GM23248 (cell line): ENCODE measurements at places on chromosomes 1 and 21. TPM values are rescaled to one million over a fixed set of nuclear protein-coding genes. Genes with fewer than 3 reads are reported as not detected.

Gene PLD5
- 1.5 TPM in 1 of 2 replicates, not detected in the other for total RNA-seq

Gene SLC1A7
- total RNA-seq = 0.13 TPM in 1 of 2 replicates, not detected in the other

- H3K27ac ChIP-seq = no peak overlapping the region
- DNase-seq = no peak
- H3K27me3 ChIP-seq = 0 out of 2 replicates have a peak, but pooled peaks cover 2% of the 10 kb centered on the region
- H3K4me3 ChIP-seq = no peak overlapping the region
- H3K4me1 ChIP-seq = no peaks in the 10 kb centered on the region
- H3K36me3 ChIP-seq = no peaks in the 10 kb centered on the region
These were observed 32.8 kb upstream of the CHRM3 start for GRCh38 chr1:239353536-239353935.

DNA sequence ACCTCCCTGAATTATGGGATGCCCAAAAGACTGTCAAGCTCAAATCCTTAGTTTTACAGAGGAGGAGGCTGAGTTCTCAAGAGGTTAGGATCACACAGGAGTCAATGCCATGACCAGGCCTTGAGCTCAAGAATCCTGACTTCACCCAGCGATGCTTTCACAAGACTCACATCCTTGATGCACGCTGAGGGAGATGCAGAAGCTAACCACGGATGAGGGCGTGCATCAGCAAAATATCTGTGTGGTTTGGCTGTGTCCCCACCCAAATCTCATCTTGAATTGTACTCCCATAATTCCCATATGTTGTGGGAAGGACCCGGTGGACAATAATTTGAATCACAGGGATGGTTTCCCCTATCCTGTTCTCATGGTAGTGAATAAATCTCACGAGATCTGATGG lies 133.2 kb downstream of the KCNJ6 start:
- H3K4me1 ChIP-seq = peaks cover 31% of the 10 kb centered on the region
- H3K27ac ChIP-seq = no peak overlapping the region
- no peak overlapping the region for H3K4me3 ChIP-seq
- no peaks in the 10 kb centered on the region for H3K27me3 ChIP-seq
- H3K36me3 ChIP-seq = no peaks in the 10 kb centered on the region

- no peaks in the 10 kb centered on the region; the same call in 1 of the 2 replicates for H3K27me3 ChIP-seq
- H3K27ac ChIP-seq = no peak overlapping the region
- no peaks in the 10 kb centered on the region for H3K36me3 ChIP-seq
- H3K4me3 ChIP-seq = no peak overlapping the region
- DNase-seq = no peak
These were observed 41.6 kb upstream of the LRRC3 start for GRCh38 chr21:44413566-44414290.

GRCh38 chr1:48931506-48932192 lies 155.0 kb upstream of the BEND5 start:
- DNase-seq = peak; percentile 68
- H3K27ac ChIP-seq = no peak overlapping the region
- H3K36me3 ChIP-seq = no peaks in the 10 kb centered on the region
- no peaks in the 10 kb centered on the region for H3K27me3 ChIP-seq

DNA sequence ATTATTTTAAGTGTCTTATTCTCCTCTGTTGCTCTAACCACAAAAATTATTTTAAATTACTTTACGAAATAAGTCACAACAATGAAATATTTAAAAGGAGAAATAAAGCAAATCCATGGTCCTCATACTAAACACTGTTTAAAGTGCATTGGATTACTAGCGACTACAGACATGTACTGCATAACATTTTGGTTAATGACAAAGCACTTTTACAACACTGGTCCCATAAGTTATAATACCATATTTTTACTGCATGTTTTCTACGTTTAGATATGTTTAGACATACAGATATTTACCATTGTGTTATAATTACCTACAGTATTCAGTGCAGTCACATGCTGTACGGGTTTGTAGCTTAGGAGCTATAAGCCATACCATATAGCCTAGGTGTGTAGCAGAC lies 30.2 kb downstream of the VAMP4 start:
- no peaks in the 10 kb centered on the region for H3K27me3 ChIP-seq
- DNase-seq = no peak
- H3K27ac ChIP-seq = no peak overlapping the region
- no peak overlapping the region for H3K4me3 ChIP-seq
- H3K4me1 ChIP-seq = peaks cover 6% of the 10 kb centered on the region

DNA sequence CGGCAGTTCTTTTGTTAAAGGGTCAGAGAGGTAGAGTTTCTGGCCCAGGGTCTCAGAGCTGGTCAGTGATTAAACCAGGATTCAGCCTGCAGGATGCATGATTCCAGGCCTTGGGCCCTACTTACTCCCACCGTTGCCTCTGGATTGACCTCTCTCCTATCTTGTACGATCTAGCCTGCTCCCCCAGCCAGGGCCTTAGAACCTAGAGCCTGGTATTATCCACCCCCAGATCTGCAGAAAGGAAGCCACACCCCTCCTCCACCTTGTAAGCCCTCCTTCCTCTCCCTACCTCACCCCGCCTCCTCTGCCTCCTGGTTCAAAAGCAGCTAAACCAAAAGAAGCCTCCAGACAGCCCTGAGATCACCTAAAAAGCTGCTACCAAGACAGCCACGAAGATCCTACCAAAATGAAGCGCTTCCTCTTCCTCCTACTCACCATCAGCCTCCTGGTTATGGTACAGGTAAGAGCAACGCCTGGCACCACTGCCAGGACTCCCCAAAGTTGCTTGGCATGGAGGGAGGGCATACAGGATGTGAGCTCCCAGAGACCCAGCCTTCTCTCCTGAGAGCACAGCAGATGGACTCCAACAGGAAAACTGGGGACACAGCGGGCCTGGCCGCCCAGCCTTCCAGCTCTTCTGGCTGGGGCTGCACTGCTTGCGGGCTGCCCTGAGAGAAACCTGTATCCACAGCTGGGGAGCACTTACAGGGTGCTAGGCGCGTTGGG lies at the start of gene CD52:
Gene CD52 (plus strand): TSS at position 347 of the 726 bp plus-strand sequence. CDS start 60 bp downstream, at position 407.
- 0 out of 2 replicates have a peak, but pooled peaks cover 4% of the 10 kb centered on the region for H3K27me3 ChIP-seq
- no peak within 1 kb of the TSS for H3K4me3 ChIP-seq
- no peaks in the 10 kb centered on the region for H3K36me3 ChIP-seq
- H3K27ac ChIP-seq = no peak within 1 kb of the TSS

- H3K27ac ChIP-seq = no peak overlapping the region
- H3K27me3 ChIP-seq = peaks cover 37% of the 10 kb centered on the region
- H3K4me1 ChIP-seq = no peaks in the 10 kb centered on the region
- H3K4me3 ChIP-seq = no peak overlapping the region
- no peak for DNase-seq
These were observed 14.6 kb upstream of the GUCA2B start for GRCh38 chr1:42138586-42138985.

DNA sequence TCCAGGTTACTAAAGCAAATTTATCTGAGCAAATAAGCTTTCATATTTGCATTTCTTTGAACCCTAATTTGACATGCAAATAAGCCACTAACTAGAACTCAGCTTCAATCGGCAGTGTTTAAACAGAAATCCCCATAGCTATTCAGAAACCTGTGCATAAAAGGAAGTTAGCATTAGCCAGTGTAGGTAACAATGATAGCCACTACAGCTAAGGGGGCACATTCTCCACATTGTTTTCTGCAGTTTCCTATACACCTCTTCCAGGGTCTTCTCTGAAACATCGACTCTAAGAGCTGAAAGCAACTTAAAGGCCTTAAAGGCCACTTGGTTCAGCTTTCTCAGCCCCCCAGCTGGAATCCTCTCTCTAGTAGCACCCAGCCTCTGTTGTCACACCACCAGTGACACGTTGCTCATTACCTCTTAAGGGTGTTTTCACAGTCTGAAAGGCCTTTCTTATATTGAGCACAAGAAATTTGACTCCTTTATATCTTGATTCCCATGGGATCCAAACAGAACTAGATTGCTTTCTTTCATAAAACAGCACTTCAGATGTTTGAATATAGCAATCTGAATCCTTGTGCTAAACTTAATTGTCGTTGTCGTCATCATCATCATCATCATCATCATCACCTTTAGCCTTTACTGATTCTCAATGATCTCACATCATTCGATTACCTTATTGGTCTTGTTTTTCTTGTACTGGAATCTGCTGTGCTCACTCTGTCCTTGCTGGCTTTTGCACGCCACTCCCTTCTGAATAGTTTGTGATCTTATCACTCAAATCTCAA lies 93.9 kb upstream of the DAB1 start:
- H3K4me1 ChIP-seq = no peaks in the 10 kb centered on the region
- H3K27me3 ChIP-seq = no peaks in the 10 kb centered on the region
- no peak for DNase-seq
- no peak overlapping the region for H3K4me3 ChIP-seq
- H3K36me3 ChIP-seq = no peaks in the 10 kb centered on the region

- no peaks in the 10 kb centered on the region for H3K27me3 ChIP-seq
- H3K27ac ChIP-seq = peak overlapping the region; percentile 93
- DNase-seq = peak; percentile 34
- peaks cover 9% of the 10 kb centered on the region; the same call in 1 of the 2 replicates for H3K36me3 ChIP-seq
- H3K4me3 ChIP-seq = peak overlapping the region; percentile 81
- peaks cover 35% of the 10 kb centered on the region for H3K4me1 ChIP-seq
These were observed 500 bp upstream of the PEA15 start for GRCh38 chr1:160204526-160205241.

DNA sequence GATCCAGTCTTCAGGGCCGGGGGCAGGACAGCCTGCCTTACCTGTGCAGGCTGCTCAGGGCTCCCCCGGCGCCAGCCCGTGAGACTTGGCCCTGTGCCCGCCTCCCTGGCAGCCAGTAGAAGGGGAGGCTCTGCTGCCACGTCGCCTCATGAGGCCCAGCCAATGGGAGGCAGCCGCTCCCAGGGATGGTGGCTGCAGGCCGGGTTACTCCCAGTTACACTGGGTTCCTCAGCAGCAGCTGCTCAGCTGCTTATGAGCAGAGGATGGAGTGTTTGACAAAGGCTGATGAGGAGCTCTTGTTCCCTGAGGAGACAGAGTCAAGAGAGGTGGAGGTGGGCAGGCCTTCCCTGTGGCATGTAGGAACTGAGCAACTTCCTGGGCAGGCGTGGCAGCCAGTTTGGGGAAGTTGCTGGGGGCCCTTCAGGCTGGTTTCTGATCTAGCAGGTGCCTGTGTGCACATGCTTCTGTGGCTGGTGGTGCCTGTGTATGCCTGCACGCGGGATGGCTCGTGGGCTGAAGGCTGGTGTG lies 5.5 kb downstream of the MFSD2A start:
- no peak overlapping the region for H3K4me3 ChIP-seq
- no peaks in the 10 kb centered on the region for H3K36me3 ChIP-seq
- DNase-seq = no peak

DNA sequence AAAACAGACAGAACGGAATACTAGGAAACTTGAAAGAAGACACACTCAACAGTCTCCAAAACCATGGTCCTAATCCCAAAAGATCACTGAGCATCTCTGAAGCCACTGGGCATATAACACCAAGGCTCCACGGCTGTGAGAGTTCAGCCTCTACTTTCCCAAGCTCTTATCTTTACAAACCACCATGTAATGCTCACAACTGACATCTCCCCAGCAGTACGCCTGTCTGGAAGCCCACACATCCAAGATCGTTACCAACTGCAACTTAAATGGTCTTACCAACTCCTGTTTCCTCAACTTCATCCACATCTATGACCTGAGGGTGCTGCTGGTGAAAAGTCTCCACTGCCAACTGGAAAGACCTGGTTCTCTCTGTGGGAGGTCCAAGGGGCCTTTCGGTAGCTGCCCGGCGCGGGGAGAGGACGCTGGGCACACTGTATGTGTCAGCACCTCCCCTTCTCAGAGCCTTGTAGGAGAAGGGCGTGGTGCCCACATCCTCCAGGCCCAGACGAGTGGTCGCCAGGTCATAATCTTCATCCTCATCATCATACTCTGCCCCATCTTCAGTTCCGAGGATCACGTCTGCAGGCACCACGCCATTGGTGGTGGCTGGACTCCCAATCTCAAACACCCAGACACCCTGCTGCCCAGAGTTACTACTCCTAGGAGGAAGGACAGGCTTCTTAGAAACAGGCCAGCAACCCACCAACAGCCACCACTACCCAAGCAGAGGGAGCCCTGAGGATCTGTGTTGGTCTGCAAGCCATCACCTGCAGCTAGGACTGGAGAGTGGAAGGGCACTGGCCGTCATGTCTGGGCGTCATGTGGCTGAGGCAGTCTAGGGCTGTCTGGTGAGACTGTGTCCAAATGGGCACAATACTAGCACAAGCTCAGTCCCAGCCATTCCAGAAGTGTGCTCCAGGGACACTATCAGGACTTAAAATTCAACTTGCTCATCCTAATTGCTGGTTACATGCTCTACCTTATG lies 23.0 kb downstream of the NID1 start:
- DNase-seq = no peak
- H3K27ac ChIP-seq = no peak overlapping the region
- no peaks in the 10 kb centered on the region for H3K4me1 ChIP-seq
- H3K36me3 ChIP-seq = no peaks in the 10 kb centered on the region

GRCh38 chr1:107549152-107549810 lies 408.4 kb downstream of the NTNG1 start:
- no peak overlapping the region for H3K27ac ChIP-seq
- no peaks in the 10 kb centered on the region for H3K36me3 ChIP-seq
- no peak for DNase-seq
- no peaks in the 10 kb centered on the region for H3K27me3 ChIP-seq

GRCh38 chr1:43554444-43554992 lies 23.8 kb downstream of the PTPRF start:
- H3K4me3 ChIP-seq = no peak overlapping the region
- peaks cover 10% of the 10 kb centered on the region for H3K4me1 ChIP-seq
- H3K36me3 ChIP-seq = no peaks in the 10 kb centered on the region
- H3K27ac ChIP-seq = no peak overlapping the region

- DNase-seq = peak; percentile 96
- H3K27me3 ChIP-seq = no peaks in the 10 kb centered on the region
- H3K4me1 ChIP-seq = peaks cover 33% of the 10 kb centered on the region
- H3K27ac ChIP-seq = peak overlapping the region; percentile 75
These were observed 1.4 kb upstream of the PODN start for GRCh38 chr1:53060579-53060978.

DNA sequence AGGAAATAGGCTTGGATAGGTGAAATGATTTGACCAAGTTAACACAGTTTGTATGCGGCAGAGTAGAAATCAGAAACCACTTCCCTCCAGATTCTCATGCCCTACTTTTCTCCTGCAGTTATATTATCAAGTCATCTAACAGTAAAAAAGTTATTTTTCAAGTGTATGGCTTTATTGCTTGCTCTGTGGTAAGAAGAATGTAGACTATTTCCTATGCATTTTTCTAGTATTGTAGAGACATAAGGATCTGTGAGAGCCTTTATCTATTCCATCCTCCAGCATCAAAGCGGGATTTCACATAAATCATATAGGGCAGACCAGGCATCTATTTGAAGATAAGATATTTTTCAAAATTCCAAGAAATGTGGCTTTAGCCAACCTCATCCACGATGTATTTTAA lies 208.5 kb downstream of the TTLL7 start:
- DNase-seq = no peak
- no peaks in the 10 kb centered on the region for H3K27me3 ChIP-seq

DNA sequence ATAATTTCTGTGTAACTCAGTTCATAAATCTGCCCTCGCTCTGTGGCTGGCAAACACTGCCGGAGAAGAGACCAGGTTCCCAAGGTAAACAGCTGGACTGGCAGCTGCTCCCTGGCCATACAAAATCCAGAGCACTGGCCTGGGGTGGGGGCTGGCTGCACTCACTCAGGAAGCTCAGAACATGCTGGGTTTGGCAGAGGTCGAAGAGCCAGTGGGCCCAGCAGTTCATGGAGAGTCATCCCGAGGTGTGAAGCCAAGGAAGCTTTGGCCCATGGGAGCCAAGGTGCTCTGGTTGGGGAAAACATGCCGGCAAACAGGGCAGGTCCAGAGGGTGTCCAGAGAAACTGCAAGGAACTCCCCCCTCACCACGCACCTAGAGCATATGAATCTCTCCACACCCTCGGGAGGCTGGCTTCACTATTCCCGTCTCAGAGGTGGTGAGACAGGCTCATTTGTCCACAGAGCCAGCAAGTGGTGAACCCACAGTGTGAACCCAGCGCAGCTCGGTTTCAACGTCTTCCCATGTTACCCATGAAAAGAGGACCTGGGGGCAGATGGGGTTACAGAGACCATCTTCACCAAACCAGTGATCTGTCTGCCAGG lies 102.4 kb downstream of the DMRTB1 start:
- H3K27me3 ChIP-seq = no peaks in the 10 kb centered on the region
- H3K27ac ChIP-seq = no peak overlapping the region
- DNase-seq = no peak
- H3K36me3 ChIP-seq = no peaks in the 10 kb centered on the region
- no peak overlapping the region for H3K4me3 ChIP-seq
